ENCODE measurements at places on chromosomes 13 and 19. TPM values are rescaled to one million over a fixed set of nuclear protein-coding genes. Genes with fewer than 3 reads are reported as not detected.

DNA sequence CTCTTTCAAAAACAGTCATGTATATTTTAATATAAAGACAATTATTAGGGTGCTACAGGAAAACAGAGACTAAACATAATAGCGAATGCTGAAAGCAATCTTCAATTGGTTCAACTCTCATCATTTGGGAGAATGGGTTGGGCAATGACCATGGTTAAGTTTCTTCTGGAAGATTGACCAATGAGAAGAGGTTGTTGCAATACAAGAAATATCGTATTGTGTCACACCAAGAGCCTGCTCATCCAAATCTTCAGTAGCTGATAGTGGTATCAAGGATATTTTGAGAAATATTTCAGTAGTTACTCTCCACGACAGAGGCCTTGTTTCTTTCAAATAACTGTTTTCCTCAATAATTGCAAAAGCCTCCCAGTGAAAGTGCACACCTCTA lies 83.0 kb upstream of the FNDC3A start:
- DNase-seq: no peak

DNA sequence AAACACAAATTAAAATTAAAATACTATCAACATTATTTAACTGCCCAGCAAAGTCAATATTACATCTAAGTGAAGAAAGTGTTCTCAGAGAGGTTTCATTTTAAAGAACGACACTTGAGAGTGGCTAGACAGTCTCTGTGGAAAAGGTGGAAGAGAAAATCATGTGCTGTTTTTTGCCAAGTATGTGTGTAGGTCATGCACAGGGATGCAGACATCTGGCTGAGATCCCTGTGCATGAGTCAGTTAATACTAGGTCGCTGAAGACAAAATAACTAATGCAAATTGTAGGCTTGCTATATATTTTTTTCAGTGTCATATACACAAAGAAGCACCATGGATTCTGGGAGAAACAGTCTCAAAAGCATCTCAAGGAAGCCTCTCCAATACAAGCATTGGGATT lies 44.3 kb upstream of the ENOX1 start:
- DNase-seq: no peak

GRCh38 chr13:105377452-105377851 lies 1158.0 kb downstream of the EFNB2 start:
- peak; percentile 19 for DNase-seq

DNA sequence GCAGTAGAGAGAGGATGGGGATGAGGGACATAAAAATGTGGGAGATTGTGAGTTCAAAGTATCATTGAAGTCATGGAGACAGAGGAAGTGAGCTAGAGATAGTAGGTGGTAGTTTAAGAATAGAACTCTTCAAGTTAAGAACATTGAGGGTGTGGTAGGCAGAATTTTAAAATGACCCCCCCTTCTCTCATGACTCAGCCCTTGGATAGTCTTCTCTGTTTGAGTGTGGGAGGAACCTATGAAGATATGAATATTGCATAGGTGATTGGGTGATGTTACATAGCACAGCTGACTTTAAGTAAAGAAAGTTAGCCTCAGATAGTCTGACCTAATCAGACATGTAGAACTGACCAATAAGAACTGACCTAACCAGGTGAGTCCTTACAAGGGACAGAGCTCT lies 418.6 kb downstream of the FOXO1 start:
- no peak for DNase-seq

DNA sequence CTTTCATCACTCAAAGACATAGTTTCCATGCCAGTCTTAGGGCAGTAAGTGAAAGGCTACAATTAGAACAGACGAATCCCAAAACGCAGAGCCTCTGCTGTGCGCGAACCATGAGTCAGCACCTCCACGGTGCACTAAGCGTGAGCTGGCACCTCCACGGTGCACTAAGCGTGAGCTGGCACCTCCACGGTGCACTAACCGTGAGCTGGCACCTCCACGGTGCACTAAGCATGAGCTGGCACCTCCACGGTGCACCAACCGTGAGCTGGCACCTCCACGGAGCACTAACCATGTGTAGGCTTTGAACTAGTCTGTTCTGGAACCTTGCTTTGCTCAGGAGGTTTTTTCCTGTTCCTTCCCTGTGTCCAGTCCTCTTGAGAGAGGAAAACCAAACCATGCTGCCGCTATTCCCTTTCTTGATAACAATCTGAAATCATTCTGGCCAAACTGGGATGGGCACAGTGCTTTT lies 120.6 kb downstream of the IRS2 start:
- DNase-seq: no peak

PLVAP gene
- total RNA-seq: 0.43 TPM

TEKTIP1 gene
- not detected for total RNA-seq

ERFL gene
- not detected for total RNA-seq

APOC4 gene
- total RNA-seq: not detected

Measured in myocyte (in vitro differentiated cells).